ENCODE measurements at places on chromosomes 2 and 18.

DNA sequence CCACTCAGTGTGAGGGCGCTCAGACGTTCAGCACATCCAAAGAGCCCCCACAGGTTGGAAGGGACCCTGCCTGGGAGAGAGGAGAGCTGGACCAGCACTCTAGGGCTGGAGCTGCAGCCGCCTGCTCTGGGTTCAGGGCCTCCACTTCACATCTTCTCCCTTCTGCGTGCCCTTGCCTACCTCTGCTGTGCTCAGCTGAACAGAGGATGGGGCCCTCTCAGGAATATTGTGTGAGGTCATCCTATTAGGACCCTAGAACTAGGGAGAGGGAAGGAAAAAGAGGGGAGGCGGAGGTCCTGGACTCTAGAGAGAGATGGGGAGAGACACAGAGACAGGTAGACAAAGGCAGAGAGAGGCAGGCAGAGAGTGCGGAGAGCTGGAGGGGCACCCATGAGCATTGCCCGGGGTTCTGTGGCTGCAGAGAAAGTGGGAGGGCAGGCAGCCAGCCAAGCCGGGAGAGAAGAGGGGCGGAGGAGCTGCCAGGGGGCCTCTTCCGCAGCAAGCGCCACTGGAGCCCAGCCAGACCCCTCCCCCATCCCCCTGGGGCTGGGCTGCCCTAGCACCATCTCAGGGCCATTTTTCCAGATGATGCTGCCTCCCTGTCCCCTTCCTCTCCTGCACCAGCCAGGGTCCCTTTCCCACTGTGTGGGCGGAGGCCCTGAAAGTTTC lies 8.3 kb upstream of the TNS1 start:
- no peak for DNase-seq

DNA sequence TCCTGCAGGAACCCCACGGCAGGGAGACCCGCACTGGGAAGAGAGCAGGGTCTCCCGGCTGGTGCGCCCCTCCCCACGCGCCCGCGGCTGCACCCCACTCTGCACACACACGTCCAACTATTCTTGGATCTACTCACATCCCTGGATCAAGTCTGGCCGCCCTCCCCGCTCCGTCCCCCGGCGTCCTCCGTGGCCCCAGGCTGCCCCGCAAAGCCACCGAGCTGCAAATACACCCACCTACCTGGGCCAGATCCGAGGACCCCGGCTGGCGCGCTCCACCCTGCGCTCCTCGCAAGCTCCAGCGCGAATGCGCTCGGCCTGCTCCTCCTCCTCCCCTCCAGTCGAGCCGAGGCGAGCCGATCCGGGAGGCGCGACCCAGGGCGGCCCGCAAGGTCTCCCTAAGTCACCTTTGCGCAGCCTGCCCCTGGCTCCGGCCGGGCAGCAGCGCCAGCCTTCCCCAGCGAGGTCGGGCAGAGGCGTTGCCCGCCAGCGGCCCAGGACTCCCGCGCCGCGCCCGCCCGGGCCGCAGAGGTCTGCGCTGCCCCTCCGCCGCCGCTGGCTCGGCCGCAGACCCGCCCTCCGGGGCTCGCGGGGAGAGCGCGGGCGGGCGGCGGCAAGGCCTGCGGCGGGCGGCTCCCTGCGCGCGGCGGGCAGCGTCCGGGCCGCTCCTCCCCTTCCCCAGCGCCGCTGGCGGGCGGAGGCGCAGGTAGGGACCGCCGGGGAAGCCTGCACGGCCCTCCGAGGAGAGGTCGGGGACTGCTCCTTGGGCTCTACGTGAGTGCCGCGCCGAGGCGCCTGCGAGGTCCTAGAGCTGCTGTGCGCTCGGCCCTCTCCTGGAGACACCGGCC lies 126.0 kb downstream of the OSBPL1A start:
- DNase-seq = no peak

GRCh38 chr2:54586494-54586893 lies 130.4 kb downstream of the SPTBN1 start:
- DNase-seq = no peak

DNA sequence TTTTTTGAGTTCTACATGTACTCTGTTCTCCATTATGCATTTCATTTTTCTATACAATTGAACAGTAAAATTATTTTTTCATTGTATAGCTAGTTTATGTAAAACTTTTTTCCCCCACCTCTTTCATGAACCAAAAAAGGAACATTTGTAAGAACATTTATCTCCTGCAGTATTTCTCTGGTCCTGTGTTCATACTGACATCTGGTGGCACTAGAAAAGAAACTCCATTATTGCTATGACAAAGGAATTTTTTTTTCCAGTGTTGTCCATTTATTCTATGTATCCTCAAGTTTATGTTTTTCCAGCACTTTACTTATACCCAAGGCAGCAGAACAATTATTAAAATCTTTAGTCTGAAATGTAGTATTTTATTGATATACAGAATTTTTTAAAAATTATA lies 27.4 kb upstream of the CHAC2 start:
- no peak for DNase-seq

- no peak for DNase-seq
These were observed 284.8 kb upstream of the HS6ST1 start for GRCh38 chr2:128603411-128603924.

Measured in cortex of kidney (tissue), 1 donor.